ENCODE measurements at places on chromosomes 1 and 21. TPM values are rescaled to one million over a fixed set of nuclear protein-coding genes. Genes with fewer than 3 reads are reported as not detected.

C1orf53 gene
- 6.5 TPM for total RNA-seq

CLCA4 gene
- total RNA-seq = 0.15 TPM

WNT9A gene
- 0.08 TPM for total RNA-seq

EBNA1BP2 gene
- total RNA-seq = 121 TPM

SLC35A3 gene
- 15.9 TPM for total RNA-seq

F5 gene
- total RNA-seq = not detected

RORC gene
- 0.16 TPM for total RNA-seq

TRIM58 gene
- total RNA-seq = 2.3 TPM

RXRG gene
- total RNA-seq = not detected

PLD5 gene
- 10.5 TPM for total RNA-seq

IL23R gene
- total RNA-seq = not detected

OR14K1 gene
- total RNA-seq = not detected

SYCP1 gene
- total RNA-seq = not detected

KCNK1 gene
- total RNA-seq = 9.4 TPM

SAMSN1 gene
- not detected for total RNA-seq

GBP6 gene
- 0.61 TPM for total RNA-seq

DCAF8 gene
- 35.5 TPM for total RNA-seq

BTBD8 gene
- 2.1 TPM for total RNA-seq

TEX38 gene
- total RNA-seq = not detected

TTC34 gene
- total RNA-seq = under 0.01 TPM

AGO3 gene
- 5.3 TPM for total RNA-seq

SNIP1 gene
- 7.8 TPM for total RNA-seq

MIB2 gene
- 45.4 TPM for total RNA-seq

BRINP2 gene
- 0.15 TPM for total RNA-seq

ERRFI1 gene
- total RNA-seq = 148 TPM

CHD5 gene
- not detected for total RNA-seq

IGSF9 gene
- total RNA-seq = 6.2 TPM

KDM5B gene
- total RNA-seq = 40.5 TPM

VSIG8 gene
- not detected for total RNA-seq

BGLAP gene
- total RNA-seq = not detected

TRIM45 gene
- 2.7 TPM for total RNA-seq

CACNA1S gene
- not detected for total RNA-seq

CBR3 gene
- 3.7 TPM for total RNA-seq

CHRM3 gene
- not detected for total RNA-seq

CFHR4 gene
- total RNA-seq = not detected

WNT2B gene
- total RNA-seq = 0.30 TPM

LCE1C gene
- total RNA-seq = 1.1 TPM

HPDL gene
- total RNA-seq = 1.5 TPM

CA6 gene
- not detected for total RNA-seq

PCP4 gene
- total RNA-seq = not detected

DPYD gene
- total RNA-seq = 5.0 TPM

MIGA1 gene
- total RNA-seq = 6.2 TPM

AMY2A gene
- total RNA-seq = not detected

CDA gene
- total RNA-seq = 24.3 TPM

FMO5 gene
- 0.39 TPM for total RNA-seq

ZNF684 gene
- total RNA-seq = 3.5 TPM

LEMD1 gene
- 2.1 TPM for total RNA-seq

SLC9C2 gene
- total RNA-seq = not detected

S100A14 gene
- 2,019 TPM for total RNA-seq

NR1I3 gene
- total RNA-seq = not detected

All from hair follicular keratinocyte (primary cell).